ENCODE measurements at places on chromosomes 12 and 14. TPM values are rescaled to one million over a fixed set of nuclear protein-coding genes. Genes with fewer than 3 reads are reported as not detected.

DNA sequence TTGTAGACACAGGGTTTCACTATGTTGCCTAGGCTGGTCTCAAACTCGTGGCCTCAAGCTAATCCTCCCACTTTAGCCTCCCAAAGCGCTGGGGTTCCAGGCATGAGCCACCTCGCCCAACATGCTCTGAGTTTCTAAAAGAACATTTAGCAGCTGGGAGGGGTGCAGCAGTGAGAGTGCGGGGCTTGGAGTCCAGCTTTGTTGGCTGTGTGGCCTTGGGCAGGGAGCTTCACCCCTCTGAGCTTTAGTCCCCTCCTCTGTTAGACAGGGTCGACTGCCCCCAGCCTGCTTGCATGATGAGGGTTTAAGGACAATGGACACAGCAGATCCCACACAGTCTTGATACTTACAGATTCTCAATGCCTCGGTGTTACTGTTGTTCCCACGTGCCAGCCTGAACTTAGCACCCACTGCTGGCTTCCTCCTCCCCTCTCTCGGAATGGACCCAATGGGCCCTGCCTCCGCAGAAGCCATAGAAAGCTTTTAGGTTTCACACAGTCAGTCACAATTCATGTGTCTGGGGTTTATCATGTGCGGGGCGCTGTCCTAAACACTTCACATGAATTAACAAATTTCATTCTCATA, 54.6 kb downstream of the PSMA6 start:
- no peak for DNase-seq

- no peak for DNase-seq
Measured at GRCh38 chr14:96380735-96381134, 11.2 kb upstream of the AK7 start.

DNA sequence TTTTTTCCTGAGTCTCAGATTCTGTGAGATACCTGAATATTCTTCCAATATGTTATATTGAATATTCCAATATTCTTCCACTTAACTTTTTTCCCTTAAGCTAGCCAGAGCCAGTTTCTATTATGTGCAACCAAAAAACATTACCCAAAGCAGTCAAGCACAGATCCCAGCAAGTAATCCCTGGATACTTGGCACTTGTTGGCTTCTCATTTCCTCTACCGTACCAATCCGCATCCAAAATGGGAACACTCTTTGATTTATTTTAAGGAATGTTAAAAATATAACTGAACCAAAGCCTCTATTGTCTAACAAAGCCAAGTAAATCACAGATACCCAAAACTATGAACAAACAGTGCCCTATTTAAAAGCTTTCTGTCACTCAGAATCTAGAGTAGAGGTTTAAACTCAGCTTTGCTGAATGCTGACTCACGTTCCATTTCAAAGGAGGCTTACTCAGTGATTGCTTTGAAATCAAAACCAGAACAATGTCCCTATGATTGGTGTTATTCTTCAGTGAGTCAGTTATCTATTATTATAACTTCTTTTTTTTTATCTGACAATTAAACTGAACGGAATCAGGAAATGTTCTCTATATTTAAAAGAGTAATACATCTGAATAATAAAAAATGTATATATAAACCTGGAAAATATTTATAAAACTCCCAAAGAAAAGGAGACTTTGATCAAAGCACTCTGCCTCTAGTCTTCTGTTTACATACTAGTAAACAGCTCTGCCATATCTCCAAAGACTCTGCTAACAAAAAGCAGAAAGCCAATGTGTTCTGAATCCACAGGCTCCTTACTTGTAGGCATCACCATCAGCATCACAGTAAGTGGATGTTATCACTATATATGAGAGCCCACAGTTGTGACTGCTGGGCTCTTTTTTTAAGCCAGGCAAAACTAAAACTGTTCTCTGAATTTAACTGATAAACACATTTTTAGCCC, 360.8 kb downstream of the CCDC91 start:
- DNase-seq: peak; percentile 74

DNA sequence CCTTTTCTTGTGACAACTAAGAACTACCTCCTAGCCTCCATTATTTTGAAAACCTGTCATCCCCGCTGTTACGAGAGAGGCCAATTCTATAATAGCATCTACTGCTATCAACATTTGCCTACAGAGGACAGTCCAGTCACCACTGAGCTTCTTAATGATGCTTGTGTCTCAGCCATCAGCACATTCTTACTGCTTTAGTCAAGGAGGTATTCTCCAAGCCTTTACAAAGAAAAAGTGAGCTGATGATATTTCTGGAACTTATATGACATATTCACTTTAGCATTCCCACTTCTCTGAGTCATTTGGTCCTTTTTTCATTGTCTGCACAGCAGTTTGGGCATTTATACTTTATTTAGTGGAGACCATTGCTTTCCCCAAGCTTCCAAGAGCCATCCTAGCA, 497.7 kb upstream of the RPL10L start:
- no peak for DNase-seq

DNA sequence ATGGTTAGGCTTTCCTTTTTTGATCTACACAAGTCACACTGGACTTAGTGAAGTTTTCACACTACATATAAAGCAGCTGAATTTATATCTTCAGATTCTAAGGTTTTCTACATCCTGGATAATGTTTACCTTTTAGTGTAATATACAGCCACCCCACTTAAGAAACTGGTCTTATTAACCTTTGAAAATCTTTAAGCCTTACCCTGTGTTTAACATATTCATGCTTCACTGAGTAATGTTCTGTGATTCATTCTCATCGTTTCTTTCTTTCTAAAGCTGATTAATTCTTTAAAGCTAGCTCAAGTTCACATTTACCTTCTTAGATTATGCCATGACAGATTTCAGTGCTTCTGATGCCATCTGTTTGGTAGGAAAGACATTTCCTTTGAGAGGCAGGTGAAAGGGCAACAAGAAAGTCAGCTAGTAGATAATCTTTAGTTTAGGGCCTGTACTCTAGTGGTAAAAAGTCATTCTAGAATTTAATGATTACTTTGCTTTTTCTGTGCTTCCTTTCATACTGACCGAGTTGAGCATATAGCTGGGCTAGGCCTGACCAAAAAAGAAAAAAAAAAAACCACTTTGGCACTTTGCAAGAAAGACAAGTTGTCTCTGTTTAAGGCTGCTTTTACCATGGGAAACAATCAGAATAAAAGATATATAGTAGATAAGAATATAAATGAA, 690.9 kb upstream of the FBXO33 start:
- DNase-seq: no peak

DNA sequence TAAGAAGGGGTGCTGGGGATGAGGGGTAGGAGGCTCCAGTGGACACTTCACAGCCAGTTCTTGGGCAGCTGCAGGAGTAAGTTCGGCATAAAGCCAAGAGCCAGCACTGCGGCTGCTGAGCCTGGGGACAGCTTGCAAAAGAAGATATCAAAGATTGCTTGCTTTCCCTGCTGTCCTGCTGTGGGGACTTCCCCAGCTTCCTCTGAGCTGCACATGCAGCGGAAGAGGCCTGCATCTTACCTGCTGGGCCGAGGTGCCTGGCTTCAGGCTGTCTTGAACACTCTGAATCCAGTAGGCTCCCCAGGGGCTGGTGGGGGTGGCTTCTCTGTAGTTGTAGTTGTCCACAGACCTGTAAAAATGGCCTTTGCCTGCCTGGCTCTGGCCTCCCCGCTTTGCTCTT, 1.3 kb downstream of the CHGA start:
- peak; percentile 57 for DNase-seq

GRCh38 chr14:19975291-19975690, at the start of gene OR4K15:
TSS of gene OR4K15 (plus strand) at chr14:19975591. CDS start at chr14:19975591, 0 bp downstream.
- DNase-seq: no peak

GRCh38 chr12:100404769-100405407, 48.0 kb downstream of the SLC17A8 start:
- no peak for DNase-seq

DNA sequence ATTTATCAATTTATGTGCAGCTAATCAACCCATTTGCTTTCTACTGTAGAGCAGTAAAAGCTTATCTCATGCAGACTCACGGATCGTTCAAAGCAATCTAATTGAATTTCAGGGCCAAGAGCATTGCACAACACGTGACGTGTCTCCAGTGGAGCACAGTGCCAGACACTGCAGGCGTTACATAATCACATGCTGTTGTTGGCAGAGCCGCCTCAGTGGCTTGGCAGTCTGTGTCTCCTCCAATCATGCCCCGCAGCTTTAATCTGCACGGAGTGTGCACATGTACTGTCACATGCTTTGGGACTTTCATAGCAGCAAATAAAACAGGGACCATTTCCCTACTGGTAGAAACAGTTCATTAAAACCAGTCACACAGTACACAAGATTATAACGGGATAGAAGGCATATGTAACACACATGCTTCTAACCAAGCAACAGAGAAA, 309.3 kb downstream of the ITPR2 start:
- peak; percentile 71 for DNase-seq

GRCh38 chr12:130993759-130994670, 40.3 kb downstream of the ADGRD1 start:
- DNase-seq: no peak

The CCDC175 gene
- total RNA-seq: not detected

The C1R gene
- total RNA-seq: 313 TPM

The MANSC1 gene
- 4.7 TPM for total RNA-seq
